Epithelial cell of proximal tubule (primary cell): ENCODE measurements at places on chromosomes 6 and 20. TPM values are rescaled to one million over a fixed set of nuclear protein-coding genes. Genes with fewer than 3 reads are reported as not detected.
A peak's percentile ranks its signal among the peaks of the same experiment; 100 is the strongest.

- DNase-seq, result no peak
Measured at GRCh38 chr20:18138639-18139583, 1.2 kb downstream of the KAT14 start.

DNA sequence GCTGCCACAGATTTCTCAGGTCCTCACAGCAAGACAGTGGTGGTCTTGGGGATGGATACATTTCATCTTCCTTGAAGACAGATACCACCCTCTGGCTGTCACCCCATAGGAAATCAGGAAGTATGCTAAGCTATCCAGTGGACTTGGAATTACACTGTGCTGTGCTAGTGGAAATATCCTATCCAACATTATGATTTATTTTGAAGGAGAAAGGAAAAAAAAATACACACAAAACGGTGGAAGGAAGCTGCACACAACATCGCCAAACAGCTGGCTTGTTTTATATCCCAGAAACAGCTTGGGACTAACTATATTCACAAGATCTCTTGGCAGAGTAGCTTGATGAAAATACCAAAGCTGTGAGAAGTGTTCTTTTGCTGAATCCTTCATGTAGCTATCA is 257.6 kb downstream of the LAMA2 start:
- no peak for DNase-seq

DNA sequence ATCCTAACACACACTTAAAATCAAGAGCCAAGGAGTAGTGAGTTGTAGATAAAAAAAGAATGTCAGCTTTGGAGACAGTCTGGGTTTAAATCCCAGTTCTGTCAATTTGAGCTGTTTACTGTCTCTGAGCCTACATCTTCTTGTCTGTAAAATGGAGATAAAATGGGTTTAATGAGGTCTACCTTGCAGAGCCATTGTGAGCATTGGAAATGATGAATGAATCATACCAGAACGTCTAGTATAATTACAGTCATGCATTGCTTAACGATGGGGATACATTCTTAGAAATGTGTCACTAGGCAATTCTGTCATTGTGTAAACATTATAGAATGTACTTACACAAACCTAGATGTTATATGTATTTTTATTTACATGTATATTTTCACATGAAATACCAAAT is 17.6 kb upstream of the SGK2 start:
- DNase-seq, result no peak

- DNase-seq, result no peak
Measured at GRCh38 chr6:33344701-33345697, 27.5 kb upstream of the ZBTB22 start.

DNA sequence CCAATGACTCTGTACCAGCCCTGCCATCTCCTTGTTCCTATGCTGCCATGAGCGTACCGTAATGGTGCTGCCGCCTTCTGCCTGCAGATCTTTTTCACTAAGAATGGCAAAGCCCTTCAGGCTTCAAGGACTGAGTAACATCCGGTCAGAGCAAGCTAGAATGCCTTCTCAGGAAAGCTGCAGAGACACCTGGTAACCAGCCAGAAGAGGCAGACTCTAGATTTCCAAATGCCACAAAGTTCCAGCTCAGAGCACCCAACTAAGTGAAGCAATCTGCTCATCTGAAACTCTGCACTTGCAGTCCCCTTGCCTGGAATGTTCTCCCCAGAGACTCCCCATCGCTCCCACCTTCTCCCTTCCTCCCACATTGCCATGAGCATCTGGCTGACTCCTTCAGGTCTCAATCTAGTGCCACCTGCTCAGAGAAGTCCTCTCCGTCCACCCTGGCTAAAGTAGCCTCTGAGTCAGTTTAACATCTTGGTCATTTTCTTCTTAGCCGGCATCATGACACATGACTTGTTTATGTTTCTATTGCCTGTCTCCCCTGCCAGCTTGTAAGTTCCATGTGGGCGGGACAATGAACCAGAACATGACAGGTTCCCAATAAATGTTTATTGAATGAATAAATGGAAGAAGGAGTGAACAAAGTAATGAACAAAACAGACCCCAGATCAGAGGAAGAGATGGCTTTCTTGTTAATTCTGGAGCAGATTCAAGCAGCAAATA is 6.9 kb upstream of the OCSTAMP start:
- peak; percentile 79 for DNase-seq

GRCh38 chr6:56821005-56821432 is 133.9 kb upstream of the BEND6 start:
- DNase-seq, result no peak

- DNase-seq, result peak; percentile 78
Measured at GRCh38 chr20:45934586-45935415, at the start of gene PCIF1. PCIF1 (plus strand) TSS chr20:45934683; CDS start chr20:45939000, 4,317 bp downstream.

GRCh38 chr6:137967689-137968454 is 100.8 kb downstream of the TNFAIP3 start:
- no peak for DNase-seq

- DNase-seq, result no peak
Measured at GRCh38 chr6:26155061-26155930, 68.1 kb downstream of the HFE start.

GRCh38 chr6:111183702-111184517 is 96.6 kb downstream of the SLC16A10 start:
- no peak for DNase-seq

- DNase-seq, result no peak
Measured at GRCh38 chr6:144936764-144937163, 651.6 kb downstream of the UTRN start.

- no peak for DNase-seq
Measured at GRCh38 chr6:121612927-121613326, 177.5 kb downstream of the GJA1 start.

GRCh38 chr20:64092258-64093012 is 8.2 kb upstream of the LKAAEAR1 start:
- DNase-seq, result no peak

- no peak for DNase-seq
Measured at GRCh38 chr20:59022754-59023153, 3.5 kb downstream of the TUBB1 start.

- no peak for DNase-seq
Measured at GRCh38 chr6:50785921-50786320, 32.8 kb upstream of the TFAP2B start.

GRCh38 chr6:112432853-112433252 is 85.7 kb downstream of the RFPL4B start:
- DNase-seq, result no peak

- DNase-seq, result no peak
Measured at GRCh38 chr6:32943864-32944649, 3.2 kb upstream of the HLA-DMB start.

Gene UBE2V1
- 109 and 112 TPM in 2 replicates for total RNA-seq

Gene C6orf141
- total RNA-seq, result 8.2 and 11.6 TPM in 2 replicates

Gene DPPA5
- total RNA-seq, result not detected in 2 replicates

Gene PLAGL2
- total RNA-seq, result 7.8 and 9.0 TPM in 2 replicates

Gene TREM2
- not detected in 2 replicates for total RNA-seq

Gene RRBP1
- 73.1 and 77.5 TPM in 2 replicates for total RNA-seq

Gene MAS1
- not detected in 2 replicates for total RNA-seq

Gene MUCL3
- total RNA-seq, result under 0.01 and 0.07 TPM in 2 replicates

Gene SLC17A3
- total RNA-seq, result not detected in 2 replicates
